Right forelimb (tissue), 1 donor: ENCODE measurements at places on chromosomes 3 and 15.

DNA sequence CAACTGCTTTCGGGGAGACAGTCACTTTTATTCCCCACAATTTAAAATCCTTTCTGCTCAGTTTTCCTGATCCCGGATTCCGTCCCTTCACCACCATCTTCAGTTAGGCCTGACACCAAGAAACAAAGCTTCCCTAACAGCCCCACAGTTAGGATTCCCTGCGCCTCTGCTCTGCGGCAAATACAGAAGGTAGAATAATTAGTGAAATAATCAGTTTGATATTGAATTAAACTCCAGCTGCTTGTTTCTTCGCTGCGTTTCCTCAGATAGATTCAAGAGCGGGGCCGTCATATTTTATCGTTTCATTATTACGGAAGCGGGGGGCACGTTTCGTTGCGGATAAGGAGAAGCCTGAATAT, 1.3 kb upstream of the EOMES start:
- DNase-seq, result no peak

DNA sequence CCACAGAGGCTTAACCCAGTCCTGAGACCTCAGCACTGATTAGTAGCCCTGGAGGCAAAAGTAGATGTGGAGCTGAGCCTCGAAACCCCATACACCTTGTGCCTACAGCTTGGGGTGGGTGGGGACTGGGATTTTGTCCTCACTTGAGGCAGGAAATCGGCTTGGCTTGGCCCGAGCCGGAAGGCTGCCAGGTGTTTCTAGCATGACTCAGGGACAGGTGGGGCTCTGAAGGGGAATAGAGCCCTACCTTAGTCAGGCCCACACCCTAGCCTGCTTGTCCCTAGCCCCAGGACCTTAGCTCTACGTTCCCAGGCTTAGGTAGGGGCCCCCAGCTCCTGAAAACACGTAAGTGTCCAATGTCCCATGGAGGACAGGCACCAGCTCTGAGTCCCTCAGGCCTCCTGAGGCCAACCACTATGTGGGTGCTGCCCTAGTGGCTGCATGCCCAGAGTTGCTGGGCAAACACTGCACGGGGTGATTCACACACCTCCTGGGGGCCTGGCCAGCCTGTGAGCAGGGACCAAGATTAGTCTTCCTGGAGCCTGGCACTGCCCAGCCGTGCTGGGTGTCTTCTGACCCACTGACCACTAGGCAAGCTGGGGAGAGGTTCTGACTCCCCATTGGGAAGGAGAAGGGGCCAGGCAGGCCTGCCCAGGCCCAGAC, 3.1 kb downstream of the MST1R start:
- DNase-seq, result no peak

DNA sequence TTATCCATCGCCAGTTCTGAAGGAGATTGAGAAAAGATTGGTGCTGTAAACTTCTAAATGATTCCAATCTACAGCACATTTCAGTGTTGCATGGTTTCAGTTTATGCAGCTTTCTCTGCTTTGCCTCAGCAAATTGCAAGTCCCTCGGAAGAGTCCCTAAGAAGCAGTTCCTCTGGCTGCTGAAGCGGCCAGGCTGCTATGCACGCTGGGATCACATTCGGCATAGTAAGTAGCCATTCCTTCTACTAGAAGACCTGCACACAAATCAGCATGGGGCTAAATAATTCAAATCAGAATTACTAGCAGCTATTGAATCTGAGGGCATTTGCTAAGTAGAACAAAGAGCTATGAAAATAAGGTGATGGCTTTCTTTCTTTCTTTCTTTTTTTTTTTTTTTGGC, 769.5 kb downstream of the AGBL1 start:
- DNase-seq, result no peak

- no peak for DNase-seq
Measured at GRCh38 chr3:126995926-126996512, 13.1 kb downstream of the PLXNA1 start.

DNA sequence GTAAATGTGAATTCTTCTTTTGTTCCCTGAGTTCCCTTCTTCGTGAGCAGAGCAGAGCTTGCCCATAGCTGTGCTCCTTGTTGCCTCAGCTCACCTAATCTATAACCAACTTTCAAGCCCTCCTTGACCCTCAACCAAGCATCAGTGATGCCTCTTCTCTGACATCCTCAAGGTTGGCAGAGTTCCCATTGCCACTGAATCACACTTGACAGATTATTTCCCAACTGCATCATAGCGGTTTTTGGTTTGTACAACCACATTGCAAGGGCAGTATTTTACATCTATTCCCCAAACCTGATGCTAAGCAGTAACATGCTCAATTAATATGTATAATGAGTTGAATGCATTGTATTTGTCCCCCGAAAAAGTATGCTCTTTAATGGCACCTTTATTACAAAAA, 133.0 kb upstream of the SNTN start:
- DNase-seq, result no peak

DNA sequence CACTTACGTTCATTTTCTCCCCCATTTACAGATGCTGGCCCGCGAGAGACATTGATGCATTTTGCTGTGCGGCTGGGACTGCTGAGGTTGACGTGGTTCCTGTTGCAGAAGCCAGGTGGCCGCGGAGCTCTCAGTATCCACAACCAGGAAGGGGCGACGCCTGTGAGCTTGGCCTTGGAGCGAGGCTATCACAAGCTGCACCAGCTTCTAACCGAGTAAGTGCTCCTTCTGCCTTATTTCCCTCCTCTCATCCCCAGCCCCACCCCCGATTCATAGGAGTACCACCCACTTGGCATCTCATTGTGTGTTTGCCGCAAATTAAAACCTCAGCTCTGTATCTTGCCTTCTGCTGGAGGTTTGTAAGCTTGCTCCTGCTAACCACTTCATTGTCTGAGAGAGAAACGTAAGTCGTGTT, 163.3 kb downstream of the AKAP13 start:
- DNase-seq, result no peak

- no peak for DNase-seq
Measured at GRCh38 chr3:63462732-63463131, 184.6 kb downstream of the SYNPR start.

DNA sequence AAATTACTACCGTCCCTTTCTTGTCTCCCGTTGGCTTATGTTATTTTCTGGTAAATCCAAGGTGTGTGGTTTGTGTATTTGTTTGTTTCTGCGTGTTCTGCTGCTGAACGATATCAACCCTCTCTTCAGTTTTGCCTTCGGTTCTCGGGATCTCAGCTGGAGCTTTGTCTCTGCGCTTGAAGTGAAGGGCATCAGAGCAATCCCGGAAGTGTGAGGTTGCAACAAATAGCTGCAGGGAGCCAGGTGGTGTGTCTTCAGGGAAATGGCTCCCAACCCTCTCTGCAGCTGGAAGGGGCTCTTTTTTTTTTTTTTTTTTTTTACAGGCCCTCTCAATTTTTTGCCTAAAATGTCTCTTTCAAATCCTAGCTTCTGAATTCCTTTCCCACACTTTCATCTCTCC, 116.4 kb upstream of the RGMA start:
- no peak for DNase-seq

DNA sequence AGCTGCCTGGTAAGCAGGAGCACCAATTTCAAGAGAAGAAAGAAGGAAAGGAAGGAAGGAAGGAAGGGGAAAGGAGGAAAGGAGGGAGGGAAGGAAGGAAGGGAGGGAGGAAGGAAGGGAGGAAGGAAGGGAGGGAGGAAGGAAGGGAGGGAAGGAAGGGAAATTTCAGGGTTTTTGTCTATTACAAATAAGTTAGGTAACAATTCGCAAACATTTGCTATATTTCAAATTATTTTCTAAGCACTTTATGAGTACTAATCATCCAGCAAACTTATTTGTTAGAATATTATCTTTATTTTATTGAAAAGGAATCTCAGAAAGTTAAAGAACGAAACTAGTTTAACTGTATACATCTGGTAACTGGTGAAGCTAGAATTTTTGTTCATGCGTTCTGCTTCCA, 921.7 kb downstream of the TBL1XR1 start:
- no peak for DNase-seq

GRCh38 chr3:47163169-47164006, 525 bp downstream of the SETD2 start:
- DNase-seq, result peak; percentile 74

DNA sequence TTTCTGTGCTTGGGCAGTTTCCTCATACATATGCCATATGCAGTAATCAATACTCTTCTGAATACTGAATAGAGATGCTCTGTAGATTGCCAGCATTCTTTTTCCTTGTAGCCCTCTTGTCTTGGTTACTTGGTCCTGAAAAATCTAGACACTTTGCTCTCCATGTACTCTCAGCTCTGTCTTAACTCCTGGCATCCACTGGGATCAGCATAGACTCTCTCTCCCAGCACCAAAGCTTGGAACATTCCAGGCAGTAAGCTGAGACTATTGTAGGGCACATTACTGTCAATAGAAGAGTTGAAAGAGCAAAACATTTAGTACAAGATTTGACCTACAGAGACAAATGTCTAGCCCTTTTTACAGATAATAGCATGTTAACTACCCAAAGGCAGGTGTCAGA, 1100.3 kb downstream of the TBL1XR1 start:
- no peak for DNase-seq

- DNase-seq, result no peak
Measured at GRCh38 chr15:63628123-63628822, 31.1 kb downstream of the FBXL22 start.
